Stimulated activated CD4-positive, alpha-beta T cell treated with anti-CD3 and anti-CD28 coated beads, Interleukin-12 subunit alpha, Interleukin-12 subunit beta, amount 100 ng/mL, for 4 hours (primary cell): ENCODE measurements at places on chromosomes 16 and 17.

- DNase-seq, result no peak
These were observed 25.3 kb upstream of the MTMR4 start for GRCh38 chr17:58539698-58540097.

- DNase-seq, result no peak
These were observed 28.8 kb upstream of the MTSS2 start for GRCh38 chr16:70714581-70715054.

GRCh38 chr16:19844945-19845641 is 39.6 kb downstream of the GPRC5B start:
- no peak for DNase-seq

GRCh38 chr16:58197314-58198012 is 443 bp downstream of the CSNK2A2 start:
- peak; percentile 3 for DNase-seq

DNA sequence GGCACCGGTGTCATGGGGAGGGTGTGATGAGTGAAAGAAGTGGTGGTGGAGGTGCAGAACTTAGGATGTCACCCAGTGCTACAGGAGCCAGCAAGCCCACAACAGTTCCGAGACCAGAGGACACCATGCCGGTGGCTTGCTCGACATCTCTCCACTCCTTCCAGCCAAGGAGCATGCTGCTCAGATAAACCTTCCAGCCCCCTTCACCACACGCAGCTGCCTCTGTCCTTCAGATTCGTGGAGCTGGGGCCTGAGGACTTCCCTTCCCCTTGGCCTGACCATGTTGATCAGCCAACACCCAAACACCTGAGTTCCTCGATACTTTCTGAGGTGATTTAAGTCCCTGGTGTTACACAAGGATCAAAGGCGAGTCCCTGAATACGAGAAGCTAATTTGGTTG is 188.8 kb upstream of the FOXF1 start:
- DNase-seq, result no peak

DNA sequence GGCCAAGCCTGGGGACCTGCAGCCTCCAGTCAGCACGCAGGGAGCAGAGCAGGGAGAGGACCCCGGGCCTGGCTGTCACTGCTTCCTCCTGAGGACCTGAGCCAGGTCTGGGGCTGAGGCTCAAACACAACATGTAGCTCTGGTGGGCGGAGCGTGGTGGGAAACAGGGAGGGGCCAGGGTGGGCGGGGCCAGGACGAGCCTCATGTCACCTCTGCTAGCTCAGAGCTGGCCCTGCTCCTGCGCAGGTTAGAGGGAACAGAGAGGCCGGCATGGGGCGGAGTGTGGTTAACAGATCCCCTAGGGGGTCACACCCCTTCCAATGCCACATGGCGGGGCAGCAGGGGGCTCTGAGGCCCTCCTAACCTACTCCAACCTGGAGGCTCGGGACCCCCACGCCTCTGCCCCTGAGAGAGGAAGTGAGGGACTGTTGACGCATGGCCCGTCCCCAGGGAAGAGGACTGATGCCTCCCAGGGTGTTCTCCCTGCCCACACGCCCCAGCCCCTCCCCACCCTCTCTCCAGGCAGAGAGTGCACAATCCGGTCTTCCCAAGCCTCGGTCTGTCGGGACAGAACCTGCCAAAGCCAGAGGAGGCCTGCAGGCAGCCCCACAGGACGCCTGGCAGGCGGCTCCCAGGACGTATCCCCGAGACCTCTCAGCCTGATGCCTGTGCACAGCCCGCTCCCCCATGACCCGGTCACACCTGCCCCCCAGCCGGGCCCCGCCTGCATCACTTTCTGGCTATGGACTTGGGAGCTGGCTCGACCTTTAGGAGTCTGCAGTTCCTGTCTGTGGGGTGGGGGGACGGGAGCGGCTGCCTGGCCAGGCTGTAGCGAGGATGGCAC is 15.2 kb downstream of the PIEZO1 start:
- DNase-seq, result no peak

- no peak for DNase-seq
These were observed 178.1 kb upstream of the ZFHX3 start for GRCh38 chr16:73225983-73226382.

DNA sequence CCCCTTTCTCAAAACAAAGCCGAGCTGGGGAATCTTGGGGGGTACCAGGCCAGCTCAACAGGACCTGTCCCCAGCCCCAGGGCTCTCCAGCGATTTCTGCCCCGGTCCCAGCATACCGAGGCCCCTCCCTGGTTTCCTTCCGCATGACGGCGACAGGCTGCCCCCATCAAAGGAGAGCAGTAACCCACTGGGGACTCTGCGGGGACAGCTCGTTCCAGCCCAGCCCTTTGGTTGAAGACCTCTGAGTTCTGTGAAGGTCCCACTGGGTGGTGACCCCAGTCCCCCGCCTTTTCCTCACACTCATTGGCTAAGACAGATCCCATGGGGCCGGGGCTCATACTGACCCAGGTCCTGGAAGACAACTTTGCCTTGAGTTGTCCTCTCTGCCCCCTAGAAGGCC is 4.1 kb downstream of the SMTNL2 start:
- DNase-seq, result no peak

GRCh38 chr16:10502776-10503175 is 77.6 kb downstream of the EMP2 start:
- DNase-seq, result no peak

DNA sequence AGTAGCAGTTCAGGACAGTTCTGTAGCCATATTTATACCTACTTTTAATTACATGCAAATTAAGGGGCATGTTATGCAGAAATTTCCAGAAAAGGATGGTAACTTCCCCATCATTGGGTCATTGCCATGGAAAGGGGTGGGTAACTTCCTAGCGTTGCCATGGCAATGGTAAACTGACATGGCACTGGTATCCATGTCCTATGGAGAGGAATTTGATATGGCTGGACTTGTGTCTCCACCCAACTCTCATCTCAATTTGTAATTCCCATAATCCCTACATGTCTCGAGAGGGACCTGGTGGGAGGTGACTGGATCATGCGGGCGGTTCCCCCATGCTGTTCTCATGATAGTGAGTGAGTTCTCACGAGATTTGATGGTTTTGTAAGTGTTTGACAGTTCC is 35.6 kb upstream of the CACNG4 start:
- DNase-seq, result no peak

DNA sequence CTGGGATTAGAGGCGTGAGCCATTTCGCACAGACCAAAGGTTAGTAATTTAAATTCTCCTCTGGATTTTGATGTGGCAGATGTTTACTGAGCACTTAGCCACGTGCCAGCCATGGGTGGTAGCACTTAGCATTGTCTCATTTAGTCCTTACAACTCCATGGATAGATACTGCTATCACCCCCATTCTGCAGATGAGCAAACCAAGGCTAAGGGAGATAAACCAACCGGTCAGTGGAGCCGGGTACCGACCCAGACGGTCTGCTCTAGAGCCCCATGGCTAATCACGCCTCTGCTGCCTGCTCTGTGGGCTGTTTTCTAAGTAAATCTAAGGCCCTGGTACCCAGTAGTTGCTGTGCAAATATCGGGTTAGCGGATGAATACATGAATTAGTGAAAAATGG is 12.6 kb upstream of the ADGRG1 start:
- no peak for DNase-seq

GRCh38 chr16:10967986-10968385 is 23.6 kb downstream of the CLEC16A start:
- DNase-seq, result no peak

DNA sequence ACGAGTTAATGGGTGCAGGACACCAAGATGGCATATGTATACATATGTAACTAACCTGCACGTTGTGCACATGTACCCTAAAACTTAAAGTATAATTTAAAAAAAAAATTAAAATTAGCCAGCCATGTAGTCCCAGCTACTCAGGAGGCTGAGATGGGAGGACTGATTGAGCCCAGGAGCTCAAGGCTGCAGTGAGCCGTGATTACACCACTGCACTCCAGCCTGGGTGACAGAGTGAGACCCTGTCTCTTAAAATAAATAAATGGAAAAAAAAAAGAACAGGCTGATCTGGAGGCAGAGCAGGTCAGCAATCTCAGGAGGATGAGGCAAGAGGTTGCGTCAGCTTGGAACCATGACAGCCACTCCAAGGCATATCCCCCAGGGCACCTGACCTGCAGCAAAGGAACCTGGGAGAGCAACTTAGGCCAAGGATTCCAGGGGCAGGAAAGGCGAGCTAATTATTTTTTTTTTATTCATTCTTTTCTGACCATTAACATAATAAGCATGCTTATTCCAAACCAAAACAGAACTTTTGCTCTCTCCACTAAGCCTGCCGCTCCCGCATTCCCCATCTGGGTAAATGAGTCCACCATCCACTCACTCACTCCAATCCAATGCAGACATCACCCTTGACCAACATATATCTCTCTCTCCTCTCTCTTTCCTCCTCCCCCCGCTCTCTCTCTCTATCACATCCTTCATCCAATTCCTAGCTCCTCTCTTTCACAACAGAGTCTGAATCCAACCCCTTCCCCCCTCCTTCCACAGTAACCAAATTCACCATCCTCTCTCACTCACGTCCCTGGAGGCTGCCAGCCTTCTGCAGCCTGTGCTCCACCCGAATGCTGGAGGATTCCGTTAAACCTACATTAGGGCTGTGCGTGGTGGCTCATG is 47.7 kb downstream of the TK2 start:
- no peak for DNase-seq

GRCh38 chr16:17278988-17279387 is 191.8 kb downstream of the XYLT1 start:
- no peak for DNase-seq

DNA sequence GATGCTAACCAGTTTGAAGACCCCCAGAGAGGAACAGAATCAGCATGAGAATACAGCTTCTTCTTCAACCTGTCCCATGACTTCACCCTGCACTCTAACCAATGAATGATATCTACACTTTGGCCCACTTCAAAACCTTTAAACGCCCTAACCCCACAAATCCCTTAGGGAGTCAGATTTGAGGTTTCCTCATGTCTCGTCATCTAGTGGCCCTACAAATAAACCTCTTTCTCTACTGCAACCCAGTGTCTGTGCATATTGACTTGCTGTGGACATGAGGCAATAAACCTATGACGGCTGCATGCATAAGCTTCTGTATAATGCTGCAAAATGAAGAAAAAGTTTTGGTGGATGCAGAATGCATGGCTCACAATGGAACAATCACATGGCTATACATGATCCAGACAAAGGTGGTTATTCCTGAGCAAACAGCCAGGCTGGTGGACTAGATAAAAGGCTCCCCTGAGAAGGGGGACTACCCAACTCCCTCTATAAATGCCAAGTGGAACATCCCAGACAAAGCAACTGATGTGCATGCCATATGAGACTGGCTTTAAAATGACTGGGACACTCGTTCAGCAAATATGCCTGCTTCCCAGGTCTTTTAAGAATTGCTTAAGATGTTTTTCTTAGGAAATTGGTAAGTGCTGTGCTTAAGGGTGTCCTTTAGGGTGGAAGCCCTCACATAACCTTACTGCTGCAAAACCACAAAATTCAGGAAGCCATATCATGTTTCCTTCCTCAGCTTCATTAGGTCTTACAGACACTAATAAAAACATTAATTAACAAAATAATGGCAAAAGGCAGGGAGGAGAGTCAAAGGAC is 12.2 kb downstream of the N4BP1 start:
- no peak for DNase-seq

- no peak for DNase-seq
These were observed 27.8 kb downstream of the ACSM1 start for GRCh38 chr16:20669679-20670078.

- no peak for DNase-seq
These were observed 119.6 kb downstream of the CDH11 start for GRCh38 chr16:65002265-65002664.

GRCh38 chr16:2237493-2238149 is 1.4 kb downstream of the DNASE1L2 start:
- no peak for DNase-seq

DNA sequence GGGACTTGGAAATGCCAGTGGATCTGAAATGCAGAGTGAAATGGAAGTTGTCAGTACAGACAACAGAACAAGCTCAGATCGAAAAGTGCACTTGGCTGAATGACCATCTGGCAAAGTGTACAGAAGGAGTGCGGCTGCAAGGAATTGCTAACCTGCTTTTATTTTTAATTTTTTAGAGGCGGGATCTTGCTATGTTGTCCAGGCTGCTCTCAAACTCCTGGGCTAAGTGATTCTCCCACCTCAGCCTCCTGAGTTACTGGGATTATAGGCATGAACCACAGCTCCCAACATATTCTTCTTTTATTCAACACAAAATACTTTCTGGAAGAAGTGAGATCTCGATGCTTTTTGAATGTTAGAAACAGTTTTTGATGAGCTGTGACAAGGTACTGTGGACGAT is 3.6 kb downstream of the LRRC59 start:
- no peak for DNase-seq

DNA sequence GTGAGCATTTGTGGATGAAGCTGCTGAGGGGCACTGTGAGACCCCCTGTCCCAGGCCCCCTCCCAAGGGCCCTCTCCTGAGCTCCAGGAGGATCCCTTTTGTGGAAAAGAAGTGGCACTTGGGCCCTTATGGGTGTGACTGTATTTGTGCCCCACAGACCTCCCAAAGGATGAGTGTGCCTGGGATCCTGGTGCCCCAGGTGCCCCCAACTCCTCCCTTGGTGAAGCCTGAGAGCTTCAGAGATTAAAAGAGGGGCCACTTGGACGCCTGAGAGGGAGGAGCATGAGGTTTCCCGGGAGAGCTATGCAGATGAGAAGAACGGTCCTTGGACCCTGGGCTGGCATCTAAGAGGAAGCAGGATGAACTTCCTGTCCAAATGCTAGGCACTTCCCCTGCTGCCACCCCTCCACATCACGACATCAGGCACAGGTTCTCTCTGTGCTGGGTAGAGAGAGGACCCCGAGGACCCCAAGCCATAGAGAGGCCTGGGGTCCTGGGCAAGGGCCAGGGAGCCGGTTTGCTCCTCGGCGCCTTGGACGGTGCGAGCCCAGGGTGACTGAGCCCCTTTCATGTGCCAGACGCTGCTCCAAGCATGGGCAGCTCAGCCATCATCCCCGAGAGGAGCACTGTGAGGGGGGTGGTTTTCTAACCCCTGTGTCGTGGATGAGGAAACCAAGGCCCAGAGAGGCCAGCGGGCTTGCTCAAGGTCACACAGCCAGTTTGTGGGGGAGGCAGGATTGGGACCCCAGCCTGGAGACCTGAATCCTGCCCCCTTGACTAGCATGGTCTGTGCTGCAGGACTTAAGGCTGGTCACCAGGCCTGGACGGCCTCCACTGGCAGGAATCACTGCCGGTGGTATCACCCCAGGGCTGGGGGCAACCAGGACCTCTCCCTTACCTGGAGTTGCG is 5.6 kb upstream of the ADAM11 start:
- DNase-seq, result no peak

DNA sequence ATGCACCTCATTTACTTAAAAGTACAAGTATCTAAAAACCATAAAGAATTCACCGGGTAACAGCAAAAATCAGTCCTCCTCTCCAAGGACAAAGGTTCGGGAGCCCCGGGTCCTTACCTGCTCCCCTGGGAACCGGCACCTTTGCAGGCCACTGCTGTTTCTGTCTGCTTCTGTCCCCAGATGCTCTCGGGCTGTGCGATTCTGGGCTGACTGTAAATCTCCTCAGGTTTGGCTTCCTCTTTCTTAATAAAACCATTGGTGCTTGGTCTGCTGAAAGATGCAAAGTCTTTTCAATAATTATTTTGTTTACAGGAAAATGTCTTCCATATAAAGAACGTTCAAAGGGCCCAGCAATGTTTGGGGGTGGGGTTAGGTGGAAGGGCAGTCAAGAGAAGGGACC is 63.9 kb downstream of the MARCHF10 start:
- DNase-seq, result no peak
